SJSA1 (cell line): ENCODE measurements at places on chromosomes 13 and 19. TPM values are rescaled to one million over a fixed set of nuclear protein-coding genes. Genes with fewer than 3 reads are reported as not detected.

- no peak overlapping the region for H3K27ac ChIP-seq
- H3K27me3 ChIP-seq: no peaks in the 10 kb centered on the region
- H3K36me3 ChIP-seq: no peaks in the 10 kb centered on the region
Observed at GRCh38 chr13:63107179-63107943, 1691.7 kb upstream of the PCDH20 start.

- no peaks in the 10 kb centered on the region for H3K36me3 ChIP-seq
- no peak overlapping the region for H3K27ac ChIP-seq
- DNase-seq: no peak
- H3K27me3 ChIP-seq: no peaks in the 10 kb centered on the region
Observed at GRCh38 chr13:35723053-35723461, 246.6 kb upstream of the MAB21L1 start.

DNA sequence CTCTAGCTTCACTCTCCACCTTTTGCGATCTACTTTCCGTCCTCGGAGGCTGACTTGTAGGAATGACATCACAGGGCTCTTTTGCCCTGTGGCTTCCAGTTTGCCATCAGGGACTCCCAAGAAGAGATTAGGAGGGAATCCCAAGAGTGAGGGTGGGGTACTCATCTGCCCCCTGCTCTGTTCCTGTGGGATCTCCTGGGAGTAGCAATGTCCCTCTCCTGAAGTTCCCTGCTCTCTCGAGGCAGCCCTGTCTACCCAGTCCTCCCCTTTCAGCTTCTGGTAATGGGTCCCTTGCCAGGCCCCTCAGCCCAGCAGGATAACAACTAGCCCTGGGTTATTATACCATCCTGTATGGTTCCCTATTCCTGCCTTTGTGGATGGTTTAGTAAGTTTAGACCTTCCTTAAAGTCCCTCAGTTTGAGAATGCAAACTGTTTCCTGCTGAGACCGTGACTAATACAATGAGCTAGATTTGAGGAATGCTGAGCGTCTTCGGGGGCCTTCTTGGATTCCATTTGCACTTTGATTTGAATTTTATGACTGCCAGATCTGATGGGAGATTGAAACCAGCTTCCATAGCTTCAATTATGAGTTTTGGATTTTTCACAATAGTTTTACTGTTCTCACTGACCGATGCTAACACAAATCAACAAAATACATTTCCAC lies 73.7 kb upstream of the IPO5 start:
- no peaks in the 10 kb centered on the region for H3K27me3 ChIP-seq
- H3K4me3 ChIP-seq: no peak overlapping the region
- DNase-seq: peak; percentile 81
- H3K4me1 ChIP-seq: peaks cover 37% of the 10 kb centered on the region
- no peaks in the 10 kb centered on the region for H3K36me3 ChIP-seq

GRCh38 chr19:17985037-17985818 lies 18.3 kb downstream of the KCNN1 start:
- no peaks in the 10 kb centered on the region for H3K4me1 ChIP-seq
- H3K27ac ChIP-seq: no peak overlapping the region
- H3K4me3 ChIP-seq: no peak overlapping the region

GRCh38 chr13:99120751-99121150 lies 79.9 kb upstream of the UBAC2 start:
- H3K36me3 ChIP-seq: no peaks in the 10 kb centered on the region
- no peaks in the 10 kb centered on the region for H3K27me3 ChIP-seq
- H3K4me3 ChIP-seq: no peak overlapping the region
- H3K4me1 ChIP-seq: peaks cover 31% of the 10 kb centered on the region
- peak; percentile 36 for DNase-seq

DNA sequence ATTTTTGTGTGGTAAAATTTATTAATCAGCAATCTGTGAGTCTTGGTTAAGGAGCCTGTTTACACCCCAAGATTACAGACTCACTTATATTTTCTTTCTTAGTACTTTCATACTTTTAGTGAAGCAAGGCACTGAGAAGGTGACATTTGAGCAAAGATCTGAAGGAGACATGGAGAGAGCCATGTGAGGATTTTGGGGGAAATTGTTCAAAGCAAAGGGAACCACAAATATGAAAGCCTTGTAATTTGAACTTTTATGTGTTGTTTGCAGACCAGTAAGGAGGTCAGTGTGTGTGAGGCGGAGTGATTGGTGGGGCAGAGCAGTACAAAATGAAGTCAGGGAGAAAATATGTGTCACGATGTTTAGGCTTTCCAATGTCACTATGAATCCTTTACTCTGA lies 140.7 kb upstream of the KLF12 start:
- no peaks in the 10 kb centered on the region for H3K27me3 ChIP-seq
- no peaks in the 10 kb centered on the region for H3K4me1 ChIP-seq
- H3K36me3 ChIP-seq: no peaks in the 10 kb centered on the region
- no peak overlapping the region for H3K27ac ChIP-seq

- H3K27me3 ChIP-seq: no peaks in the 10 kb centered on the region; the same call in 1 of the 2 replicates
- H3K27ac ChIP-seq: no peak overlapping the region
- peak; percentile 18 for DNase-seq
- peaks cover 10% of the 10 kb centered on the region for H3K4me1 ChIP-seq
- H3K4me3 ChIP-seq: no peak overlapping the region
Observed at GRCh38 chr13:42363941-42364612, 92.1 kb downstream of the AKAP11 start.

The URAD gene
- not detected in 2 replicates for total RNA-seq

The LYPD3 gene
- total RNA-seq: 0.13 TPM in 1 of 2 replicates, not detected in the other
